ELR (cell line): ENCODE measurements at places on chromosomes 11 and 22.
A peak's percentile ranks its signal among the peaks of the same experiment; 100 is the strongest.

DNA sequence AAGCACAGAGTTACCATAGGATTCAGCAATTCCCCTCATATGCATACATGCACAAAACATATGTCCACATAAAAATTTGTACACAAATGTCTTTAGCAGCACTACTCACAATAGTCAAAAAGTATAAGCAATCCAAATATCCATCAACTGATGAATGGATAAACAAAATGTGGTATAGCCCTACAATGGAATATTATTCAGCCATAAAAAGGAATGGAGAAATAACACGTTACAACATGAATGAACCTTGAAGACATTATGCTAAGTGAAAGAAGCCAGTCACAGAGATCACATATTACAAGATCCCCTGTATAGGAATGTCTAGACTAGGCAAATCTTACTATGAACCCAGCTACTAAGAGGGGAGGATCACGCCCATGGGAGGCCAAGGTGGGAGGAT lies 7.2 kb downstream of the PRR14L start:
- DNase-seq, result no peak

DNA sequence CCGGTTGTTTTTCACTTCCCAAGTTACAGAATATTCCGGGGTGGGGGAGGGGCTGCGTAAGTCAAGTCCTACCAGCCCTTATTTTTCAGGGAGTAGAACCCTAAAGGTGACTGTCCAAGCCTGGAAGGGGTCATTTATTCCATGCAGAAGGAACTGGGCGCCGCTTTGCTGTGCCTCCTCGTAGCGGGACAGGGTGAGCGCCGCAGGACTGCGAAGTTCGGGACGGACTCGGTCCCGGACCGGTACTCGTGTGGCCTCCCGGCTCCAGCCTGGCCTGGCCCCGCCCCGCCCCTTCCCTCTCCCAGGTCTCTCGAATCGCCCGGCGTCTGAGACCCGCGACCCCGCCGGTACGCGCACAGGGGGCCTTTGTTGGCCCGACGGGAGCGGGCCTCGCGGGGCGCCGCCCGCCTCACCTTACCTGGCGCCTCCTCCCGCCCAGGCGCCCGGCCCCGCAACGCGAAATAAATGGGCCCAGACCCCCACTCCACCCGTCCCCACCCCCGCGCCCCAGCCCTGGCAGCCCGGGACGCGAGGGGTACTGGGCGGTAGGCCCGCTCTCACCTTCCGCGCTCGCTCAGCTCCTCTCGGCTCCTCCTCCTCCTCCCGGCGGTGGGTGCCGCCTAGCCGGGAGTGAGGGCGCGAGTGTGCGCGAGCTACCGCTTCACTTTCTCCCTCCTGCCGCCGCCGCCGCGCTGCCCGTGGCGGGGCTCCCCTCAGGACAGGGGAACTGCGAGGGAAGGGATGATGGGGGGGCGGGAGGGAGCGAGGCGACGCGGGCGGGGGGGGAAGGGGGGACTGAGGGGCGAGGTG lies 698 bp downstream of the PAK1 start:
- peak; percentile 58 for DNase-seq

GRCh38 chr22:36116127-36116526 lies 44.4 kb downstream of the APOL3 start:
- DNase-seq, result no peak

DNA sequence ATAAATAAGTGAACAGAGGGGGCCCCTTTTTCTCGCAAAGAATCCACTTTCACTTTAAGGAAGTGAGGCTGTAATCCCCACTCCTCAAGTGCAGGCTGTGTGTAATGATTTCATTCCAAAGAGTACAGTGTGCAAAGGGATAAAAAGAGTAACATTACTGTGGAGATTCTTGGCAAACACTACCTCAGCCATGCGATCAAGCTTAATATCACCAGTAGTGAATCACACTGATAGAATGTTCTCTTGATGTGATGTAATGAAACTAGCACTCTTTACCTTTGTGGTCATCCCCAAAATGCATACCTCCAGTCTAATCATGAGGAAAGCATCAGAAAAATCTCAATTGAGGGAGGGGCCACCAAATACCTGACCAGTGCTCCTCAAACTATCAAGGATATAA lies 246.1 kb upstream of the CHORDC1 start:
- DNase-seq, result no peak

DNA sequence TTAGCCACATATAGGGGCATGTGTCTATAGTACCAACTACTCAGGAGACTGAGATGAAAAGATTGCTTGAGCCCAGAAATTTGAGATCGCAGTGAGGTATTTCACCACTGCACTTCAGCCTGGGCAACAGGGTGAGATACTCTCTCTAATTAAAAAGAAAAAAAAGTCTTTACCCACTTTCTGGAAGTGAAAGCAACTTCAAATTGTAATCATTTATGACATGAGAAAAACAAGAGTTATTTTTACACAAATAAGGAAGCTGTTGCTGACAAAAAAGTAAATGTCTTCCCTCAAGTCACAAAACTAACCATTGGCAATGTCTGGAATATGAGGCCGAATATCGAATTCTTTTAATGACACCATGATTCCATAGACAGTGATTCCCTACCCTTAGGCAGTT lies 71.4 kb downstream of the GLYATL1 start:
- DNase-seq, result no peak

DNA sequence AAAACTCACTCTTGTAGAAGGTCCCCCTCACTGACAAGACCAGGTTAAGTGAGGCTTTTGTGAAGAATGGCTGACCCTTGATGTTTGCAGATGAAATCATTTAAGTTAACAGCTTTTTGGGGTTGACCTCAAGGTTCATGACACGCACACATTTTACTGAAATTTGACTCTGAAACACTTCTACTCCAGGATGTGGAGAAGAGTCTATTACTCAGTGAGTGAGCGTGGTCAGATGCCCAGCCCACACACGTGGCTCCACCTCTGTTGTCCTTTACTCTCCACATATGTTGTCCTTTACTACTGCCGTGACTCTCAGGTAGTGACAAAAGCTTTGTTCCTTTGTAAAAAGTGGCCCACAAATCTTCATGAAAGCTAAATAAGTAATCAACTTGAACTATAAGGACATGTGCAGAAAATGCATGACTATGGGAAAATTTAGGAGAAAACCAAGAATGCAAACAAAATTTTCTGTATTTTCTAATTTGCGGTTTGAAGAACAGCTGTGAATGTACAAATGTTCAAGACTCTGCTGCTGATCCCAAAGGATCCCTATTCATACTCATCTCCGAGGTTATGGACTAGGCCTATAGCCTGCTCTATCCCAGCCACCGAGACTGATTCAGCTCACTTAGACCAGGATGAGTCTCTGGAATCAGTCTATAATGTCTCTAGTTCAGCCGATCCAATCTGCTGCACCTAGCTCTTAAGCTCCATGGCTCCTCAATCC lies 22.4 kb downstream of the XRRA1 start:
- peak; percentile 76 for DNase-seq

GRCh38 chr11:114353443-114353842 lies 46.9 kb downstream of the C11orf71 start:
- peak; percentile 74 for DNase-seq

DNA sequence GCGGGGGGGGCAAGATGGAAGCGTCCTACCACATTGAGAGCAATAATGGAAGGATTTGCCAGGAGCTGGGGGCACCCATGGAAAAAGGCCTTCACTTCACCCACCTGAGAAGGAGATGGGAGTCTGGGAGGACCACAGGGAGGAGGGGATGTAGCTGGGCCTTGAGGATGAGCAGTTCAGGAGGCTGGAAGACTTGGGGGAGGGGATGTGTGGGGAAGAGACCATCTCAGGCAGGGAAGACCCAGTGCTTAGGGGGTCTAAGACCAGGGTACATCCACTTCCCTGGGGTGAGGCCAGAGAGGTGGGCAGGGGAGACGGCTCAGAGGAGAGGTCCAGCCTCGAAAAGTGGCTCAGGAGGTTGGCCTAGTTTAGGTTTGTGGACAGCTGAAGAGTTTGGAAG lies 71.3 kb upstream of the TCF20 start:
- DNase-seq, result no peak

- DNase-seq, result peak; percentile 12
Observed at GRCh38 chr11:217704-218103, 10.2 kb downstream of the RIC8A start.

- peak; percentile 96 for DNase-seq
Observed at GRCh38 chr11:102599642-102600261, 25.4 kb downstream of the MMP20 start.

DNA sequence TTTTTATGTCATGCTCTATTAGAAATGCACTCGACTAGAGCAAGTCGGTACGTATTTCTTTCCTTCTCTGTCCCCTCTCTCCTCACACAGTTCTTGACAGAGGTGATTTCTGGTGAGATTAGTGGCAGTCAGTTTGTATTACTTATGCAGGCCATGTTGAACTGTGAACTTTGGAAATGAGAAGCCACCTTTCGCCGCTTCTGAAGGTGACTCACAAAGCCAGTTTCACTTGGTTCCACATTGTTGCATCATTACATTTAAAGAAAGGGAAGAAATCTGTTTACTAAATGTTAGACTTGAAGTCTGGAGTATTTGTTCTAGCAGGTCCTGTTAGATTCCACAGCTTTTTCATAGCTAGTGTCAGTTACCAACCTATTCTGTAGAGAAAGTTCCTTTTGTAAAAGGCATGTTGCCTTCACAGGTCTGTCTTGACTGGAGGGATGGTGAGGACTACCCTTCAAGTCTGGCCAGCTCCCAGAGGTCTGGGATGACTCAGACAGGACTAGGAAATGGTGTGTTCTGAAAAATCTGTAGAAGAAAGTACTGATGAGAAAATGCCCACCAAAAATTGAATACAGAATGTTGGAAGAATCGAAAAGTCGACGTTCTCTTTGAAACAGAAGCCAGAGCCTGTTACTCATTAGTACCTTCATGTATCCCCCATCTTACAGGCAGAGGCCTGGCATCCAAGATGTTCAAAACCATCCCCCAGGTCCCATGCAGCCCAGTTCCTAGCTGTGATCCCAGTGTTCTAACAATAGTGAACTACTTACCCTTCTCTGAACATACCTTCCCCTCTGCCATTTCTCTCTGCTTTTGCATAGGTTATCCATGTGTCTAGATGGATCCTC lies 181.4 kb downstream of the DBX1 start:
- DNase-seq, result peak; percentile 78

GRCh38 chr11:57913715-57914704 lies 109.7 kb upstream of the OR9Q1 start:
- peak; percentile 8 for DNase-seq

- peak; percentile 49 for DNase-seq
Observed at GRCh38 chr11:102552447-102553194, 22.1 kb upstream of the MMP7 start.

DNA sequence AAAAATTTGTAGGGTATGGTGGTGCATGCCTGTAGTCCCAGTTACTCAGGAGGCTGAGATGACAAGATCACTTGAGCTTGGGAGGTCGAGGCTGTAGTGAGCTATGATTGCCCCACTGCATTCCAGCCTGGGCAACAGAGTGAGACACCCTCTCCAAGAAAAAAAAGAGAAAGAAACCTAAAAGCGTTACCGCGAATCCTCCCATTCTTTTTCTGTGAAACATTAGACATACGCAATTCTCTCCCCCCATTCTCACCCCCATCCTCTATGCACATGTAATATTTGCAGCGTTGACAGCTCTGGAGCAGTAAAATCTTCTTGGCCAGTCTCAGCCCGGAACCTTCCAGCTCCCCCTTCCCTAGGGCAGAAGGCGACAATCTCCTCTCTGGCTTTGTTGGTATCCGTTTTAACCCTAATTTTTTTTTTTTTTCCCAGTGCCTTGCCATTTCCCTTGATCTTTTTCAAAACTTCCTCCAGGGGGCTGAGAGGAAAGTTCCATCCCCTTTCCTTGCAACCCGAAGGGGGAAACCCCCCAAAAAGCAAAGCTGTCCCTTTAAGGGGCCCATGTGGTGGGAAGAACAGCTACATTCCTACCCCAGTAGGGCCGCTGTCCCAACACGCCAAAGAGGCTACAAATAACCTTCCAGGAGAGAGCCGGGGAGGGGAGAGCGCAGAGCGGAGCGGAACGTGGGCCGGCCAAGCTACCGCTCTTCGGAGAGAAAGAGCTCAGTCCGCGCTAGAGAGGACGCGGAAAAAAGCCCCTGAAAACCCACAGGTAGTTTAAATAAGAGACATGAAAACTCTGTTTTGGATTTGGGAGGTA lies 1.9 kb downstream of the LRP4 start:
- DNase-seq, result peak; percentile 85

- DNase-seq, result no peak
Observed at GRCh38 chr11:84430661-84431060, 1144.5 kb upstream of the CCDC90B start.

- DNase-seq, result no peak
Observed at GRCh38 chr11:44775985-44776446, 49.3 kb downstream of the TSPAN18 start.

DNA sequence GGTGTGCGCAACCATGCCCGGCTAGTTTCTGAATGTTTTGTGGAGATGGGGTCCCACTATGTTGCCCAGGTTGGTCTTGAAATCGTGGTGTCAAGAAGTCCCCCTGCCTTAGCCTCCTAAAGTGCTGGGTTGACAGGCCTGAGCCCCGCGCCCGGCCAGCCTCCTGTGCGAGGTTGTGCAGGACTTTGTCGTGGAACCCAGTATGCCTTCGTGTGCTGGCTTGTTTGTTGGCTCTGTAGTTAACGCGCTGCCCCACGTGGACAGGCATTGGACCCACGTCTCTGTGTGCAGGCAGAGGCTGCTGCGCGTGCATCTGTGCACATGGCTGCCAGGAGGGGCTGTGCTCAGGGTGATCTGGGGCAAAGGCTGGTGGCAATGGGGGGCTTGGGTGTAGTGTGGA lies 33.9 kb upstream of the ZNF195 start:
- no peak for DNase-seq

- DNase-seq, result no peak
Observed at GRCh38 chr22:48574776-48575617, 1252.7 kb downstream of the BRD1 start.

GRCh38 chr11:117478926-117479325 lies 151.3 kb downstream of the CEP164 start:
- no peak for DNase-seq

DNA sequence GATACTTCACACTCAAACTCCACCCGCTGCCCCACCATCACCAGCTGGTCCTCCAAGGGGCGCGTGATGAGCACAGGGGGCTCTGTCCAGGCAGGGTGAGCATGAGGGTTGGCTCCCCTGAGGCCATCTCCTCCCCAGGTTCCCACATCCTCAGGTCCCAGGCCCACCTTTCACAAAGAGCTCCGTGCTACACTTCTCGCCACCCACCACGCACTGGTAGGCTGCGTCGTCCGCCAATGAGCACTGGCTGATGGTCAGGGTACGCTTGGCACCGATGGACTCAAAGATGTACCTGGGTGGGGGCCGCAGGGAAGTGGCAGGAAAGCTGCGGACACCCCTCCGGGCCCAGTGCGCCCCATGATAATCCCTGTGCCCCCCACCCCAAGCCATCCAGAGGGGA lies 9.6 kb downstream of the MYBPC3 start:
- DNase-seq, result no peak
